Osteoblast (primary cell): ENCODE measurements at places on chromosomes 12 and 14. TPM values are rescaled to one million over a fixed set of nuclear protein-coding genes. Genes with fewer than 3 reads are reported as not detected.

The LIN7A gene
- total RNA-seq = 6.5 and 11.5 TPM in 2 replicates

The WASHC3 gene
- 113 and 136 TPM in 2 replicates for total RNA-seq

The GALNT9 gene
- 0.36 and 1.2 TPM in 2 replicates for total RNA-seq

- H3K4me3 ChIP-seq = no peak overlapping the region
- no peak for DNase-seq
- H3K36me3 ChIP-seq = no peaks in the 10 kb centered on the region
- H3K4me1 ChIP-seq = no peaks in the 10 kb centered on the region
- H3K27me3 ChIP-seq = no peaks in the 10 kb centered on the region
Measured at GRCh38 chr12:3973973-3974644, 100.9 kb upstream of the PARP11 start.

DNA sequence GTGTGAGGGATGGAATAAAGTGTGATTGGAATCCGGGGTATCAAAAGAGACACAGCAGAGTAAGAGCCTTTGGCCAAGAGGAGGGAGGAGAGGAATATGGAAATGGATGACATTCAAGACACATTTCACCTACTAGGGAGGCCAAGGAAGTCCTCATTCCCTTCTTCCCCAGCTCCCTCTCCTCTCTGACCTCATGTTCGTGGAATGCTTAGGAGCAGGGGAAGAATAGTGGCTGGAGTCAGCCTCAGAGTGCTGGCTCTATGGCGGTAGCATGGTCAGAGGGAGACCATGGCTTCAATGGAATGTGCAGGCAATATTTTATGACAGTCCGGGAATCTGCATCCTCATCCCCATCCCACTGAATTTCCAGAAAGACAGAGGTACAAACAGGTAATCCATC lies 196.6 kb downstream of the EGLN3 start:
- H3K4me1 ChIP-seq = no peaks in the 10 kb centered on the region
- no peak for DNase-seq
- H3K4me3 ChIP-seq = no peak overlapping the region
- no peak overlapping the region for H3K27ac ChIP-seq

- no peak overlapping the region for H3K4me3 ChIP-seq
- peaks cover 16% of the 10 kb centered on the region for H3K36me3 ChIP-seq
- no peaks in the 10 kb centered on the region for H3K27me3 ChIP-seq
- peaks cover 9% of the 10 kb centered on the region for H3K4me1 ChIP-seq
- peak overlapping the region; percentile 86 for H3K27ac ChIP-seq
- DNase-seq = peak; percentile 99
Measured at GRCh38 chr14:91237219-91237618, 7.3 kb downstream of the GPR68 start.
